ENCODE measurements at places on chromosomes 3 and 15.

DNA sequence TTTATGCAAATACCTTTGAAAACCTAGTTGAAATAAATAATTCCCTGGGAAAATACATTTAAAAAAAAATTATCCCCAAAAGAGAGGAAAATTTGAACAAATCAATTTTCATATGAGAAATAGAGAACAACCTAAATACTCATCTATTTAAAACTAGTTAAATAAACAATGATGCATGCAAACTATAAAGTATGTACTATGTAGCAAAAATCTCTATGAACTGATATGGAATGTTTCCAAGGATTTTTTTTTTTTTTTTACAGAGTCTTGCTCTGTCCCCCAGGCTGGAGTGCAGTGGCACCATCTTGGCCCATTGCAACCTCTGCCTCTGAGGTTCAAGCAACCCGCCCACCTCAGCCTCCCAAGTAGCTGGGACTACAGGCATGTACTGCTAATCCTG, 27.2 kb upstream of the B3GALNT1 start:
- DNase-seq = no peak

GRCh38 chr3:187536185-187536584, 134.0 kb downstream of the SST start:
- DNase-seq = no peak

DNA sequence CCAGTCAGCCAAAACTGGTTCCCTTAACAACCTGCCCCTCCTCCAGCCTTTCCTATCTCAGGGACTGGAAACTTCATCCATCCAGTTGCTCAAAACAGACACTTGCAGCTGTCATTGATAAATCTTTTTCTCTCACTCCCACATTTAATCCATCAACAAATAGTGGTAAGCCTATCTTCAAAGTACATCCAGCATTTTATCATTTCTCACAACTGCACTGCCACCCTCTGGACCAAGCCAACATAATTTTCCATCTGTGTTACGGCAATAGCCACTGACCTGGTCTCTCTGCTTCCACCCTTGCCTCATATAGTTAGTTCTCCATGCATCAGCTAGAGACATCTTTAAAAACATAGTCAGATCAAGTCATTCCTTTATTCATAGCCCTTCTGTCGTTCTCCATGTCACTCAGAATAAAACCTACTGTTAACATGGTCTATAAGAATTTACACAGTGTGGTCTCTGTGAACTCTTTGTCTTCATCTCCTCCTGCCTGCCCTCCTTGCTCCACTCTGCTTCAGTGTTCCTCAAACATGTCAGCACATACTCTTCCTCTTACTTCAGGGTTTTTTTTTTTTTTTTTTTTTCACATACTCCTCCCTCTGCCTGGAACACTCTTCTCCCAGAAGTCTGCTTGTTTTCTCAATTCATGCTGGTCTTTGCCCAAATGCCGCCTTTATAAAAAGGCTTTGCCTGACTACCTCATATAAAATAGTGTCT, 102.5 kb upstream of the COL6A5 start:
- DNase-seq = no peak

GRCh38 chr3:13852638-13853009, 27.2 kb downstream of the WNT7A start:
- DNase-seq = no peak

GRCh38 chr3:136311261-136311660, 61.1 kb downstream of the PCCB start:
- no peak for DNase-seq

GRCh38 chr3:116002235-116002634, 378.9 kb downstream of the GAP43 start:
- no peak for DNase-seq

- DNase-seq = no peak
Measured at GRCh38 chr15:66961407-66961884, 104.0 kb upstream of the SMAD3 start.

GRCh38 chr3:31917303-31918005, 63.6 kb downstream of the OSBPL10 start:
- DNase-seq = no peak

GRCh38 chr15:84714821-84715220, 1.1 kb downstream of the SEC11A start:
- no peak for DNase-seq

- DNase-seq = no peak
Measured at GRCh38 chr3:16143861-16144447, 30.5 kb upstream of the GALNT15 start.

GRCh38 chr15:62094388-62094787, 27.6 kb downstream of the C2CD4A start:
- no peak for DNase-seq

- DNase-seq = no peak
Measured at GRCh38 chr3:52633786-52634185, 51.9 kb downstream of the PBRM1 start.

DNA sequence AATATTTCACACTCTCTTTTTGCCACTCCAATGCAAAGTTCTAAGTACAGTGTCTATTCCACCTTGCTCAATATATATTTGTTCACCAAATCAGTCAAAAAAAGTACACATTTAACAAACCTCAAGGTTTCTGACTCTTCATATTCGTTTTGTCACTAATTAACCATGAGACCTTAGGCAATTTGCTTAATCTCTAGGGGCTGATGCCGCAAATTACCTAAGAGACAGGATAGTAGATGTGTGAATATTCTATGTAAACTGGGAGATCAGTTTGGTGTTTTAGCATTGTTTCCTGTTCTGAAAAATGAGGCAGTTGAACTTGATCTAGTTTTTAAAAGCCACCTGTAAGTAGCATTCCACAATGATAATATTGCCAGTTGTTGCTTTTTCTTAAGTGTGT, 182.5 kb upstream of the KCNH8 start:
- no peak for DNase-seq

DNA sequence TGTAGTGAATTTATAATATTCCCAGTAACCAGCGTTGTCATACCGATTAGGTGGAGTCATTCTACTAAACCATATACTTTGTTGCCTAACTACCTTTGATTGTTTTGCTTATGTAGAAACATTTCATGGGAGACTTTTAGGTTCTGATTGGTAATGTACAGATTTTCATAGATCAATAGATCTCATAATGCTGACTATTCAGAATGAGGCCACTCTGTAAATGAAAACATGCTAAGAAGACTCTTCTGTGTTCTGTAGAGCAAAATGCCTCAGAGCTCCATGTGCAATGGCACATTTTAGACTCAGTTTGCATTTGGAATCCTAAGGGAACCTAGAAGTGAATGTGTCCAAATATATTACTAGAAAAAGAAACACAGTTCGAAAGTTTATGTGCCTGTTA, 20.0 kb downstream of the CBLB start:
- DNase-seq = no peak

- DNase-seq = no peak
Measured at GRCh38 chr15:93485438-93486327, 396.7 kb upstream of the RGMA start.

DNA sequence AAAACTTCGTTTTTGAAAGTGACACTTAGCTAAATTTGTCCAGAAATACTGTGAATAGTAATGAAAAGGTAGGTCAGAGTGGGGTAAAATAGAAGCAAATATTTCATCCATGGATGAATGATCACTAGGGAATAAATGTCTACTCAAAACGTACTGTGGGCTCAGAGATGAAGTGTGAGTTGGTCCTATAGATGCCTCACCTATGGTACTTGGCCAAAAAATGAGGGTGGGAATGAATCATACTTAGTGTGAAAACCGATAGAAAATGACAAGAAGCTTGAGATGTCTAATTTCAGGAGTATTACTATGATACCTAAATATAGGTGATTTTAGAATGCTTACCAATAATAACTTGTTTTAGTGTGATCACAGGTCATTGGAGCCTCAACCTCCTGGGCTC, 155.9 kb downstream of the GMNC start:
- no peak for DNase-seq

DNA sequence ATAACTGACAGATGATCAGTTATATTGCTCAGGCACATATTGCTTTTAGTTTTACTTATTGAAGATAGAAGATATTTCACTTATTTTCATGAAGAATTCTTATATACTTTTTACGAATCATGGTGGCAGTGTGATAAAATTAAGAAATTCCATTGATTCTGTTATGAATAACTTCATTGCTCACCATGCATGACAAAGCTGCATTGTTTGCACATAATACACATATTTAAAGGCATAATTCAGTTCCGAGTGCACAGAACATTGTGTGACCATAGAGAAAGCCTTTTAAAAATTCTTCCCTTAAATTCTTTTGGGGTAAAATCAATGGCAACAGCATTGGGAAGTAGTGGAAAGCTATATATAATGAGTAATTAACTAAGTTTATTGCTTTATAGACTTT, 82.5 kb upstream of the NAALADL2 start:
- no peak for DNase-seq

- no peak for DNase-seq
Measured at GRCh38 chr3:197191897-197192296, 106.5 kb downstream of the DLG1 start.

GRCh38 chr15:53331328-53332190, 427.9 kb downstream of the WDR72 start:
- no peak for DNase-seq

- DNase-seq = no peak
Measured at GRCh38 chr15:22908830-22909229, 70.4 kb downstream of the NIPA2 start.

- no peak for DNase-seq
Measured at GRCh38 chr15:63165166-63165859, 8.0 kb upstream of the RPS27L start.

DNA sequence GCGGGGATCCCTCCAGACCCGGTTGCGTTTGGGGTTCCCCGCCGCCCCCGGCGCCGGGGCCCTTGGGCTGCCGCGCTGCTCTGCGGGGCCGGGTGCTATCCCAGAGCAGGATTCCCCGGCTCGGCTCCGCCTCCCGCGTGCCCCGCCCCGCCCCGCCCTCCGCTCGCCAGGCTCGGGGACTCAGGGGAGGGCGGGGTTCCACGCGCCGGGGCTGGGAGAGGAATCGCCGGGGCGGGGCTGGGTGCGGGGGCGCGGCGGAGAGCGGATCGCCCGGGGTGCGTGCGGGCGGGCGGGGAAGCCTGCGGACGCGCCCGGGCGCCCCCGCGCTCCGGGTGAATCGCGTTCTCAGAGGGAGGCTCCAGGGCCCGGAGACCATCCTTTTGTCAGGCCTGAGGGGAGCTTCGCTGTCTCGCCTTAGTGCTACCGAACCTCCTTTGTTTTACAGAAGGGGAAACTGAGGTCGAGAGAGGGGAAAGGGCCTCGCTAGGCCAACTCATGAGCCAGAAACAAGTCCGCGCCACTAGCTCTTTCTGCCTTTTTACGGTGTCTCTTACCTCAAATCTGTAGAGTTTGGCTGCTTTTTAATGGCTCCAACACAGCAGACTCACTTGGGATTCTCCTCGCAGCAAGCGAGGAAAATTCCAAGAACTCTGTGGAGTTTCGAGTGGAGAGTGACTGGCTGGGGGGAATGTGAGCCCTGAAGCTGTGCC, at the start of gene TMEM158:
TMEM158 (minus strand) TSS at position 82 of the 710 bp plus-strand sequence. CDS start 260 bp downstream, outside the sequence.
- DNase-seq = no peak

DNA sequence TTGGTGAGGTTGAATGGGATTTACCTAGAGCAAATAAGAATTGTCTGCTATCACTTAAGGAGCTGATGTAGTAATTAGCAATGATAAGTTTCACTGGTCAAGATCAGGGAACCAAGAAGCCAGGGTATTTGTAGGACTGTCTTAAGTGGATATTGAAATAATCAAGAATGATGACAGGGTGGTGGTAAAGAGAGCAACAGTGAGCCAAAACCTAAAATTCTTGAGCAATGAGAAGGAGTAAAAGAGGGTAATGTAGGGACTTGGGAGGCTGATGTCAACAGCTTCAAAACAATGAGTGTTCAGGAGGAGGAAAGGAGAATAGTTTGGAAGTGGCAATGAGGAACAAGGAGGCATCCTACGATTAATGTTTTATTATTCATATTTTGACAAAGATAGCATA, 31.5 kb upstream of the SLC2A2 start:
- DNase-seq = no peak

DNA sequence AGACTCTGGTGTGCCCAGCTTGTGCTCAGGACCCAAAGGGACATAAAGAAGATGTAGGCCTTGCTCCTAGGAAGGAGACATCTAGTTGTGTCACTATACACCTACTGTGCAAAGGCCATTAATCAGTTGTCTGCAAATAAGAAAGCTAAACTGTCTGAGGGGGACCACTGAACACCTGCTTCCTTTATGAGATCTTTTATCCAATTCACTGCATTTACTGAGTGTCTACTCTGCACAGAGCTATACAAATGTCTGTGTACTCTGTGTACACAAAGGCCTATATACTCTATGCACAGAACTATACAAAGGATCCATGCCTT, 124.8 kb downstream of the CTNNB1 start:
- DNase-seq = no peak

- DNase-seq = no peak
Measured at GRCh38 chr3:162139841-162140240, 643.2 kb downstream of the OTOL1 start.

DNA sequence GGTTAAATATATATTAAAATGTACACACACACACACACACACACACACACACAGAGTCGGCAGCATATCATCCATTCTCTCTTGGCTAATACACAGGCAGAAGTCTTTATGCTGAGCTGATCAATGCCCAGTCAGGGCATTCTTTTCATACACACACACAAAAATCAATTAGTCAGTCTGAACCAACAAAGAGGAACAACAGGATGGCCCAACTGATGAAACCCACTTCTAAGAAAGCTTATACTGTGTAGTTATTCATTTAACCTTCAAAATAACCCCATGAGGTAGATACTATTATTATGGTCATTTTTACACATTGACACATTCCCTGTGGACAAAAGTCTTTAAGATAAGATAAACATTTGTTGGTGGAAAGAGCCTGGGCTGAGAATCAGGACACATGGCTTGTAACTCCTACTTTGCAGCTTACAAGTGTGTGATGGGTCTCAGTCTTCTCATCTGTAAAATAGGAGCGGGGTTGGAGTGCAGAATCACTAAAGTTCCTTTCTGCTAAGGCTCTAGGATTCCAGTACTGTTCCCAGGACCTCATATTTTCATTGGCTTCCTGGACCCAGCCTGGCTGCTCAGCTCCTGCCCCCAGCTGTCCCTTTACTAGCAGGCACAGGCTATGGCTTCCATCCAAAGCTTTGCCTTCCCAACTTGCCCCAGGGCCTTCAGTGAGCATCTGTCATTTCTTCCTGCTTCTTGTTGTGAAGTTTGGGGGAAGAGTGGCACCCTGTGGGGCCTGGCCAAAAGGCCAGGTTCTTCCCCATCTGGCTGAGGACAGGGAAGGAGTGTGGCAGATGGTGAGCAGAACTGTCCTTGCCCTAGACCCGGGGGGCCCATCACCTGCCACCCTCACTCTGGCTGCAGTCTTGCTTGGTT, 27.2 kb upstream of the GLCE start:
- no peak for DNase-seq

DNA sequence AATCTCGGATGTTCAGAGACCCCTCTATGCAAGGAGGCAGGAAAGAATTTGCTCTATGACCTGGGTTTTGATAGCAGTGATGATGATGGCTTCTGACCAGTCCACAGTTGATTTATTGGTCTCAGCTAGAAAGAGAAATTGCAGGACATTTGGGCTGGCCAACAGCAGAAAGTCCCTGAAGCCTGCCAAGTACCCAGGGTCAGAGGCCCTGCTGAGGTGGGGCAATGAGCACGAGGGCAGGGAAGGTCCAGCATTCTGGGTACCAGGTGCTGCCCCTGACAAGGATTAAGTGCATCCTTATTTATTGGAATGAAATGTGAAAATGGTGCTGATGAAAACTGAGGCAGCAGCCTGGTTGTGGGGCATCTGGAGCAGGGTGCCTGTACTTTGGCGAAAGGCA, 19.8 kb downstream of the C3orf62 start:
- no peak for DNase-seq

- DNase-seq = no peak
Measured at GRCh38 chr3:7638103-7638502, 777.2 kb downstream of the GRM7 start.

GRCh38 chr3:46865031-46865507, 1.8 kb upstream of the MYL3 start:
- DNase-seq = no peak

- no peak for DNase-seq
Measured at GRCh38 chr15:70625438-70625837, 137.9 kb downstream of the UACA start.

Measured in esophagus squamous epithelium (tissue), 5 donors.